Renal cortex interstitium (tissue), 15 donors: ENCODE measurements at places on chromosomes 12 and 14. TPM values are rescaled to one million over a fixed set of nuclear protein-coding genes. Genes with fewer than 3 reads are reported as not detected.

DNA sequence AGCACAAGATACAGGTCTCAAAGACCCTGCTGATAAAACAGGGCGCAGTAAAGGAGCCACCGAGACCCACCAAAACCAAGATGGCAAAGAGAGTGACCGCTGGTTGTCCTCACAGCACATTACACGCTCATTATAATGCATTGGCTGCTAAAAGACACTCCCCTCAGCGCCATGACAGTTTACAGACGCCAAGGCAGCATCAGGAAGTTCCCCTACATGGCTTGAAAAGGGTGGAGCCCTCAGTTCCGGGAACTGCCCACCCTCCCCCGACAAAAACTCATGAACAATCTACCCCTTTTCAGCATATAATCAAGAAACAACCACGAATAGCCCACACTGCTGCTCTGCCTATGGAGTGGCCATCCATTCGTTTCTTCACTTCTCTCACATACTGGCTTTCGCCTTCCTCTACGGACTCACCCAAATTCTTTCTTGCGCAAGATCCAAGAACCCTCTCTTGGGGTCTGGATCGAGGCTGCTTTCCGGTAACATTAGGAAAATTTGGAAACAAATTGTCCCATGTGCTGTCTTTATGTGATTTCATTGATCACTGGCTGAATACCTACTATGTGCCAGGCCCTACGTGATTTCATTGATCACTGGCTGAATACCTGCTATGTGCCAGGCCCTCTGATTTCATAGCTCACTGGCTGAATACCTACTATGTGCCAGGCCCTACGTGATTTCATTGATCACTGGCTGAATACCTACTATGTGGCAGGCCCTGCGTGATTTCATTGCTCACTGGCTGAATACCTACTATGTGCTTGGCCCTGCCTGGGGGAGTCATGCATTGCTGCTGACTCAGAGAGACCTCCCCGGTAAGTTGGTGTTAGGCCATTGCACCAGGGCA, 126.4 kb downstream of the PIWIL1 start:
- DNase-seq: no peak

The LUM gene
- 54.1 TPM for polyA plus RNA-seq

DNA sequence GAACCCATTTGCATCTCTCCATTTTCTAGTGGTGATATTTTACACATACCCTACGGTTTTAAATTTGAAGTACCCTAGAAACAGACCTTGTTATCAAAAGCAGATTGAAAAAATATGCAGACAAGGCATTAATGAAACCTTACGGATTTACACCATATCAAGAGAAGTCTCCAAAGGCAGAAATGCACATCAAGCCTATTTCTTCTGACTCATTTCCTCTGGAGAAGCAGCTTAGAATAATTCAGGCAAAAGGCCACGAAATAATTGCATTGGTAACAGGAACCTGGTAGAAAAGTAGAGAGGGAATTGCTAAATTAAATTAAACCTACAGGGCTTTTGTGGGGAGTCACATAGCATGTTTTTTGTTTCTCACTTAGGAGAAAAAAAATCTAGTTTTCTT, 34.7 kb downstream of the KICS2 start:
- no peak for DNase-seq

GRCh38 chr12:27331291-27331926, 1.2 kb upstream of the BMAL2 start:
- DNase-seq: no peak

GRCh38 chr12:55824726-55825125, 4.7 kb downstream of the DNAJC14 start:
- DNase-seq: no peak

- DNase-seq: no peak
Observed at GRCh38 chr12:124833693-124834122, 30.0 kb downstream of the SCARB1 start.

The AMDHD1 gene
- polyA plus RNA-seq: 1.2 TPM

- DNase-seq: no peak
Observed at GRCh38 chr12:58349161-58349560, 407.8 kb downstream of the ATP23 start.

DNA sequence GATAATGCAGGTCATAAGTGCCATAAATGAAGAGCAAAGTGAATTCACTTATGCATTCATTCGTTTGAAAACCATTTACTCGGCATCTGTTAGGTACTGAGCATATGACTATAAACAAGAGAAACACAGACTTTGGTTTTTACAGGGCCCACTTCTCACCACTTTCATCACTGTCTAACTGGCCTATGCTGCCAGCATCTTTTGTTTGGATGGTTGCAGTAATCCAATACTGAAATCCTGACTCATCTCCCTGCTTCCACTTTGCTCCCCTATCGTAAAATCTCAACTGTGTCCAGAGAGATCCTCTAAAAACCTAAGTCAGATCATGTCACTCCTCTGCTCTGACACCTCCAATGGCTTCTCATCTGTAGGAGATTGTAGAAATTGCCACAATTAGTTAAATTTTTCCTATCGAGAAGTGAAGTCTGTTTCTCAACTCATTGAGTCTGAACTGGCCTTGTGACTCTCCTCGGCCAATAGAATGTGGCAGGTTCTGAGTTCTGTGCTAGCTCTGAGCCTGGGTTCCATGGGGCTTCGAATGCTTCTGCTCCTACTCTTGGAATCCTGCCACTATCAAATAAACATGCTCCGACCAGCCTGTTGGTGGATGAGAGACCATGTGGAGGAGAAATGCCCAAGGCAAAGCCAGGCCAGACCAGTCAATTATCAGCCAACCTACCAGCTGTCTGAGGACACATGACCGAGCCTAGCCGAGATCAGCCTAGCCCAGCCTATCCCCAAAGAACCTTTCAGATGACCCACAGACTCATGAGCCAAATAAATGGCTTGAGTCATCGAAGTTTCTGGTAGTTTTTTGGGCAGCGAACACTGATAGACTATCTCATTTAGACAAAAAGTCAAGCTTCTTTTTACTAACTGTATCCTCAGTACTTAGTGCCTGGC, 2.2 kb upstream of the BATF start:
- DNase-seq: no peak

GRCh38 chr14:68283378-68284123, 464.0 kb downstream of the RAD51B start:
- DNase-seq: no peak
